ENCODE measurements at places on chromosomes 13 and 19.

DNA sequence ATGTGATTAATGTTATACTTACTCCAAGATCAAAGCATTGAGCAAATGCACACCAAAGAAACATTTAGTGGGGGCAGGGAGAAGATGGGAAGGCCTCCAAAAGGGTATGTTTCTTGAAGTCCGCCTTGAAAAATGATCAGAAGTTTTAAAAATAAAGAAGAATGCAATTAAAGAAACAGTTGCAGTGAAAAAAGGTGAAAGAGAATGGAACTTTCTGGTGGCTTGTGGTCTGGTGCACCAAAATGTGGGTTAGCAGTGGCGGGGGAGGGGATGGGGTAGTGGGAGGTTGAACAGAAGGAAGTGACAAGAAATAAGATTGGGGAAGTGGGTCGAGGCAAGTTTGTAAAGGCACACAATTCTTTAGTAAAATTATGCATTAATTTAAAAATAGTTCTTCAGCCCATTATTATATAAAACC lies 2.5 kb downstream of the LCP1 start:
- no peak for ATAC-seq

DNA sequence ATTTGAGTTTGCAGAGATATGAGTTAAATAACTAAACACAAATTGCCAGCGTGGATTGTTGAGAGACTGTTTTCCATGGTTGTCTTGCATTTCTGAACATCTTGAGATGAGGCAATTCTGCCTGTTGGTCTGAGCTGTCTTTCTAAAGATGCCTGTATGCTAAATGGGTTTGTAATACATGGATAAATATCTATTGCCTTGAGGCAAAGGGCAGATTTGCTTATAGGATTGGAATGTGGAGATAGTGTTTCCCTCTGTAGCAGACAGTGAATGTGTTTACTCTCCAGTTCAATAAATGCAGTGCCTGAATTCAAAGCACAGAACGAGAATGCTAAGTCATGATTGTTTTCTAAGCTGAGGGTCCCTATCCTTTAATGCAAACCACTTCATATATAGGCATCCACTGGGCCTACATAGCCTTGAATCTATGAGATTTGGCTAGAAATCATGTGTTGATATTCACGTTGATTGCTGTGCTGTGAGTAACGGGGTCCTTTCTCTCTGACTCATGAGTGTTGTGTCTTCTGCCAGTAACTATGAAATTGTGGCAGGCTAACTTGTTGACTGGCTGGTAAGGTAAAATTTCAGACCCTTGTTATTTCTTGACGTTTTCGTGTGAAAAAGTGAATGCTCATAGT lies 2554.8 kb downstream of the PCDH9 start:
- ATAC-seq, result no peak

DNA sequence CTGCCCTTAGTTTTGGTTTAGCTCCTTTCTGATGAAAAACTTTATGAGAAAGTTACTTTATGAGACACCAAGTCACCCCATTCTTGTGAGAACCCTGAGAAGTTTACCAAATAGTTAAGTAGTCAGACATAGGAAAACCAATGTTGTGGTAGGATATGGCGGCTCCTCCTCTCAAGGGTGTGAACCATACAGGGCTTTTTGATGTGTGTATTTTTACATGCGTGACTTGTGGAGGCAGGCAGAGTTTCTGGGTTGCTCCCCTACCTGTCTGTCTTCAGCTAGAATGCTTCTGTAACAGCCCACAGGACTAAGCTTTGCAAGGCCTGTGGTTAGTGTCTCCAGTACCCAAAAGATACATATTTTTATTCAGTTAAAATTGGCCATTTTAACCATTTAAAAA lies 18.3 kb downstream of the UBAC2 start:
- peak; percentile 78 for ATAC-seq

DNA sequence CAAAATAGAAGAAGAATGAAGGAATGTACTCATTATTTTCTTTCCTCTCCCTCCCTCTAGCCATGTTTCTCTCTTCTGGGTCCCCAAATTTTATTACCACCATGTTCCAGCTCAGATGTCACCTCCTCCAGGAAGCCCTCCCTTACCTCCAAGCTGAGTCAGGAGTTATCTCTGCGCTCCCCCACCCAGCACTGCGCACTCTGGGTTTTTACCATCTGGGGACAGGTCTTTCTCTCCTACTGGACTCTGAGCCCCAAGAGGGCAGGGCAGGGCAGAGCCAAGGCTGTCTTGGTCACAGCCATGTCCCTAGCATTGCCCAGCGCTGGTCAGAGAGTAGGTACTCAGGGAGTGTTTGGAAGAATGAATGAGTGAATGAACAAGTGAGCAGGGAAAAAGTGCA lies 2.9 kb downstream of the GNG8 start:
- ATAC-seq, result no peak

GRCh38 chr13:24459234-24459633 lies 53.3 kb downstream of the PARP4 start:
- ATAC-seq, result peak; percentile 59

DNA sequence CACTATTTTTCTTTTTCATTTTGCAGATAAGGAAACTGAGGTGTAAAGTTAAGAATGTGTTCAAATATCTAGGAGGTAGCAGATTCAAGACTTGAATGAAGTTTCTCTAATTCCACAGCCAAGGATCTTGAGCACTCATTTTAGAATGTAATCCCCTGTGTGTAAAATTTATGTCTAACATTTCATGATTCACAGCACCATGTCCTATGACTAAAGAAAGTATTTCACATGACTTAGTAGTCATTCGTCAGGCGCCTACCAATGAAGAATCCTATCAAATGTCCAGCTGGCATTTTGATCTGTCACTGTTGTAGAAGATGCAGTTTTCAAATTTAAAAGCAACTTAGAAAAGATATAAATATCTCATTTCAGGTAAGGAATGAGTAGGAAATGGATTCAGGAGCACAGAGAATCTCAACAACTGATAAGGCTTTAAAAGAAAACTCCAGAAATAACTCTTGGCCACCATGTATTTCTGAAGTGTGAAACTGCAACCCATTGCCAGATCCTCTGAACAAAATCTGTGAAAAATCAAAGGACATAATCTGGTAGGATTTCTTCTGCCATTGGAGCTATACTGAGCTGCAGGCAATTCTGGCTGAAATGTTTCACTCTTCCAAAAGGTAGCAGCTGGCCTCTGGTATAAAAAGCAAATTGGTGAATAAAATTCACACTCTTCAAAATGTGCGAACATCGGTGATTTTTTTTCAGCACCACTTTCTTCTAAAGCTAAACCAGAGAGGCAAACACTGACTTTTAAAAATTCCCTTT lies 92.2 kb downstream of the DCLK1 start:
- ATAC-seq, result no peak

- ATAC-seq, result no peak
These were observed 793.7 kb downstream of the SLITRK5 start for GRCh38 chr13:88464851-88465250.

- no peak for ATAC-seq
These were observed 466.6 kb upstream of the PCDH9 start for GRCh38 chr13:67696775-67697174.

- ATAC-seq, result no peak
These were observed 115.8 kb downstream of the DIAPH3 start for GRCh38 chr13:60047918-60048317.

GRCh38 chr19:873084-873483 lies 13.6 kb downstream of the CFD start:
- ATAC-seq, result peak; percentile 50

- ATAC-seq, result no peak
These were observed 131.4 kb upstream of the ARGLU1 start for GRCh38 chr13:106699311-106699710.

- peak; percentile 98 for ATAC-seq
These were observed at the start of gene FAM98C for GRCh38 chr19:38402967-38403674. Gene FAM98C (plus strand): TSS chr19:38403093. CDS start chr19:38403154, 61 bp downstream.

All from activated CD4-positive, CD25-positive, alpha-beta regulatory T cell treated with anti-CD3 and anti-CD28 coated beads, Interleukin-2, amount 50 U/mL, for 24 hours (primary cell).